Stimulated activated CD8-positive, alpha-beta memory T cell treated with anti-CD3 and anti-CD28 coated beads, Interleukin-4, amount 100 ng/mL, for 1 hour (primary cell): ENCODE measurements at places on chromosomes 1 and 21.

GRCh38 chr1:40664791-40665190 is 691 bp downstream of the RIMS3 start:
- DNase-seq = no peak

GRCh38 chr1:67937651-67938050 is 104.4 kb upstream of the GNG12 start:
- DNase-seq = no peak

- no peak for DNase-seq
These were observed 44.5 kb downstream of the SIM2 start for GRCh38 chr21:36743446-36743845.

GRCh38 chr1:34879230-34879629 is 19.7 kb upstream of the SMIM12 start:
- no peak for DNase-seq

DNA sequence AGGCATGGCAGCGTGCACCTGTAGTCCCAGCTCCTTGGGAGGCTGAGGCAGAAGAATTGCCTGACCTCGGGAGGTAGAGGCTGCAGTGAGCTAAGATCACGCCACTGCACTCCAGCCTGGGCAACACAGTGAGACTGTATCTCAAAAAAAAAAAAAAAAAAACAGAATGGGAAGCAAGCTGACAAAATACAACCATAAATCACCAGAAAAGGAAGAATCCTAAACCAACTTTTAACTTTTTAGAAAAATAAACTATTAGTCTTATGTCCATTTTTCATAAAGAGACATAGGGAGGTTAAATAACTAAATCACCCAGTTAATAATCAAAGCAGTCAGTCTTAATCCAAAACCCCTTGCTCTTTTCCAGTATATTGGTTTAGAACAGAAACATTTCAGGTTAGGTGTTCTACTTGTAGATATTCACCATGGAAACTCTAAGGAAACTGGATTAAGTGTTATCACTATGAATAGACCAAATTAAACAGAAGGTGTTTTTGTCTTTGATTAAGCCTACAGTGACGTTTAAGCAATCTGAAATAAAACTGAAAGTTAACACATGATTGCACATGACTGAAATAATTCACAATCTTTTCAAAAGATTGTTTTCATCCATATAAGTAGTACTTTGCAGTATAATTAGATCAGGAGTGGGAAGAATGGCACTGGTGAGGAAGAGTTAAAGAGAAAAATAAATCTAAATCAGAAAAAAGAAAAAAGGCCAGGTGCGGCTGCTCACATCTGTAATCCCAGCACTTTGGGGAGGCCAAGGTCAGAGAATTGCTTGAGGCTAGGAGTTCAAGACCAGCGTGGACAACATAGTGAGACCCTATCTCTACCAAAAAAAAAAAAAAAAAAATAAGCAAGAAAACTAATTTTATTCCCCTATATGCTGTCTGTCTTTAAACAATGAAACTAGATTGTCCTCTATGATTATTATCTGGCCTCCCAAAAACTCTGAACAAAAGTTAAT is 9.6 kb downstream of the CDC42BPA start:
- no peak for DNase-seq

DNA sequence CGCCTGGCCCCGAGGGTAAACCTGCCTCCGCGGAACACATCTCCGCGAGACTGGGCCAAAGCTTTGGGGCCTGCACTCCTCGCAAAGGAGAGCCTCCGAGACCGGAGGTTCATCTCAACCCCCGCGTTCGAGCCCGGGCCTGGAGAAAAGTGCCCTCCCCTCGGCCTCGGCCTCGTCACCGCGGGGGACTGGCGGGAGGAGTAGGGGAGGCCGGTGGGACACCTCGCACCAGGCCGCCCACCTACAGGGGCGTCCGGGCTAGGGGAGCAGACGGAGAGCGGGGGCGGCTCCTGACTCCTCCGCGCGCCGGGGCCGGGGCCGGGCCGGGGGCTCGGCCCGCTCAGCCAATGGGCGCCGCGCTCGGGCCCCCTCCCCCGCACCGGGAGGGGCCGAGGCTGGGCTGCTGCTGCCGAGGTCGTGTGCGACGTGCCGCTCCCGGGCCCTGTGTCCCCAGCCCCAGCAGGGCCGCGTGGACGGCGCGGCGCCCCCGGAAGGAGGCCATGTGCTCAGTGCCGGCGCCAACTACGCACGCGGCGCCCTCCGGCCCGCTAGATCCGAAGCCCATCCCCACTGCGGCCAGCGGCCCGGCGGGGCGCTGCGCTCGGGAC is 684 bp downstream of the SLC2A1 start:
- DNase-seq = no peak

DNA sequence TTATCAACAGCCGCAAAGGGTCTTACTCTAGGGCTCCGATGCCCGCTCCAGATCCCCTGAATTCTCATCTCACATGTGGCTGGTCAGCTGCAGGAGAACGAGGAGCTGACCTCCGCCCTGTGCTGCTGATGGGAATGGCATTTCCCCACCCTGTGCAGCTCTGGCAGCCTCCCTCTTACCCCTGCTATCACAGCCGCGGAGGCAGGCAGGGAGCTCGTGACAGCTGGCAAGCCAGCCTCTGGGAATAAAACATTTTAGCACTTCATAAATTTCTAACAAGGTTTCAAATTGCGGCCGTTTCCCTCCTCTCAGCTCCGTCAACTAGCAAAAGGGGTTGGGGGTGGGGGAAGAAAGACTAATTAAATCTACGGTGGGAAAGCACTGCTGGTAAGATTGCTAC is 81.1 kb downstream of the DSCAM start:
- DNase-seq = no peak

- DNase-seq = no peak
These were observed 76.5 kb upstream of the TSPAN2 start for GRCh38 chr1:115165776-115166175.
